ENCODE measurements at places on chromosomes 16 and 17. TPM values are rescaled to one million over a fixed set of nuclear protein-coding genes. Genes with fewer than 3 reads are reported as not detected.

The PABPN1L gene
- total RNA-seq, result not detected

The CMTM2 gene
- total RNA-seq, result not detected

The TEX14 gene
- 0.06 TPM for total RNA-seq

The HOXB2 gene
- total RNA-seq, result 0.83 TPM

The HEATR9 gene
- total RNA-seq, result not detected

The TP53TG3C gene
- total RNA-seq, result not detected

The PDE6G gene
- total RNA-seq, result 0.31 TPM

The CDH5 gene
- 7.4 TPM for total RNA-seq

The GCGR gene
- total RNA-seq, result 2.1 TPM

The CYLD gene
- total RNA-seq, result 15.3 TPM

The GNGT2 gene
- total RNA-seq, result 0.23 TPM

The SOX15 gene
- 0.35 TPM for total RNA-seq

The SLC38A8 gene
- total RNA-seq, result not detected

The PERCC1 gene
- total RNA-seq, result 0.16 TPM

The PHOSPHO1 gene
- not detected for total RNA-seq

The TPSG1 gene
- not detected for total RNA-seq

The PNMT gene
- total RNA-seq, result 0.23 TPM

The KRT31 gene
- total RNA-seq, result not detected

The TBC1D3G gene
- 1.6 TPM for total RNA-seq

The ABCC3 gene
- 99.9 TPM for total RNA-seq

The GDPD3 gene
- total RNA-seq, result 3.5 TPM

The MC1R gene
- total RNA-seq, result 1.3 TPM

The ARL6IP1 gene
- total RNA-seq, result 73.3 TPM

The CENPN gene
- total RNA-seq, result 2.6 TPM

The POLR2A gene
- total RNA-seq, result 56.5 TPM

The ALOXE3 gene
- total RNA-seq, result not detected

The CHAD gene
- total RNA-seq, result 5.0 TPM

All from pancreas (tissue), 10 donors.